ENCODE measurements at places on chromosomes 5 and 9.

GRCh38 chr5:14136228-14136627, 6.9 kb upstream of the TRIO start:
- no peak for DNase-seq

DNA sequence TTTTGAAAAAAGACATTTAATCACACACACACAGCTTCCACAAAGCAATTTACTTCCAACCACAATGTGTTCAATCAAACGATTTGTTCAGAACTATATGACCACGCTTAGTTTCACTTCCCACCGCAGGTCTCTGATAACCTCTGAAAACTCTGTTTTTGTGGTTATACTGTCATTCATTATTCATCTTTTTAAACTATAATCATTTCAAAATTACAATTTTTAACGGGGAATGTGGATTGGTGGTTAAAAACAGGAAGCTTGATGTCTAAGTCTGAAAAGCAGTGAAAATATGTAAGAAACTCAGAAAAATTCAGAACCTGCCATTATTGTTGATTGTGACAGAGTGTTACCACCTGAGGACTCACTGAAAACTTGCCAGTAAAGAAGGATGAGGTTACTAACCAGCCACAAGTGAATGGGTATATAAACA, 12.7 kb upstream of the TMEM174 start:
- peak; percentile 41 for DNase-seq

DNA sequence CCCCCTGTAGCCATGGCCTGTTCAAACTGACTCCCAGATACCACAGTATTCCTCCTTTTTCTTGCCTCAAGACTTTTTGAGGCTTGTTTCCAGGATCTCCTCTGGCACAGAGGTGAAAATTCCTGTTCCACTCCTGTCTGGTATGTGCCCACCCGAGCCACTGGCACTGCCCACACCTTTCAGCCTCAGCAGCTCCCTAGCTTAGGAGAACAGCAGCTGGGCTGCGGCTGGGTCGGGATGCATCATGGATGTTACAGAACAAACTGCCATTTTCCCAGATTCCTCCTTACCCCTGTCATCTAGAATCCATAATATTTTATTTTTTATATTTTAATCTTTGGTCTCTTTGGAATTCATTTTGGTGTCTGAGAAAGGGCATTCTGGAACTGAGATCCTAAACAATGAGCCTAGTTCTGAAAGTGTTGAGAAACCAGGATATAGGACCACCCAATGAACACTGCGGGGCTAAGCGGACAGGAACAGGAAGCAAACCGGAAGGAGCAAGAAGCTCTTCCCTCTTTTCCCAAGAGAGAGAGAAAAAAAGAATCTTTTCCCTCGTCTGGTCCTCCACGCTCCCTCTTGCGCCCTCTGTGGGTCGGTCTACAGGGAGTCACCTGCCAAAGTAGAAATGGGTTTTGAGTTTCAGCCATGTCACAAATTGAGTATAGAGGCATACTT, 12.5 kb downstream of the OR2S2 start:
- peak; percentile 39 for DNase-seq

DNA sequence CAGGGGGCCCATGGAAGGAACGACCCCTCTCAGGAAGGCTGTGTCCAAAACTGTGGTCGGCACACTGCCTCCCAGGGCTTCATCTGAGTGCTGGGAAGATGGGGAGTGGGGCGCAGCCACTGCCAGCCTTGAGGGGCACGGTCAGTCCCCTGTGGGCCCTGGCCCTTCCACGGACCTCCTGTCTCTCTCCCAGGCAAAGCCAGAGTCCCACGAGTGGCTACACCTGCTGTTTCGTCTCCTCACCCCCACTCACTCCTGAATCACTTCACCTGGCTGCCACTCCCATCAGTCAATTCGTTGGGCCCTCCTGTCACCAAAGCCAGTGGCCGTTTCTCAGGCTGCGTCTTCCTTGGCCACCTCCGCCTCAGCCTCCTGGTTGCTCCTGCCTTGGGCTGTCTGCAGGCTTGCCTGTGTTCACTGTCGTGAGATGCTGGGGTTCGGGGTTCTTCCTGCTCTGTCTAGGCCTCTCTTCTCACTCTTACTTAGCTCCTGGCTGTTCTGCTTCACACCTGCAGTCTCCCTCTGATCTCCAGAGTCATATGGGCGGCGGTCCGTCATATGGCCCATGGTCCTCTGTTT, 58.8 kb upstream of the RNF130 start:
- no peak for DNase-seq

- no peak for DNase-seq
Observed at GRCh38 chr9:123040801-123041200, 7.3 kb downstream of the GPR21 start.

- DNase-seq = no peak
Observed at GRCh38 chr5:1193591-1193985, 7.8 kb upstream of the SLC6A19 start.

DNA sequence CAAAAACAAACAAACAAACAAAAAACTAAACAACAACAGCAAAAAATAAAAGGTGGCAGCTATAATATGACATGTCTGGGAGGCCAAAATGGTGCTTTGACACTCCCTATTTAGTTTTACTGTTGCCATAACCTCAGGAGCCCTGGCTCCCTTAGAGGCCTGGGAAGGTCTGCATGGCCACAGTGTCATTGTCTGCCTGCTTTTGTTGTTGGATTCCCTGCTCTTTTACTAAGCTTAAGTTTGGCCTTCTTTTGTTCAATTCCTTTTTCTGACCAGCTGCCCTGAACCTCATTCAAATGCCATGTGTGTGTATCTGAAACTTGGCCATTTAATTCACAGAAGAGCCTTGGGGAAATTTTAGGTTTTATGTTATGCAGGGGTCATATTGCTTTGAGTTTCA, 458.2 kb downstream of the TMEM232 start:
- no peak for DNase-seq

GRCh38 chr5:172816925-172817562, 17.0 kb upstream of the ERGIC1 start:
- DNase-seq = no peak

GRCh38 chr9:35102769-35103659, at the start of gene STOML2:
TSS of gene STOML2 (minus strand) at chr9:35103131. CDS start at chr9:35103094, 37 bp downstream.
- peak; percentile 90 for DNase-seq

DNA sequence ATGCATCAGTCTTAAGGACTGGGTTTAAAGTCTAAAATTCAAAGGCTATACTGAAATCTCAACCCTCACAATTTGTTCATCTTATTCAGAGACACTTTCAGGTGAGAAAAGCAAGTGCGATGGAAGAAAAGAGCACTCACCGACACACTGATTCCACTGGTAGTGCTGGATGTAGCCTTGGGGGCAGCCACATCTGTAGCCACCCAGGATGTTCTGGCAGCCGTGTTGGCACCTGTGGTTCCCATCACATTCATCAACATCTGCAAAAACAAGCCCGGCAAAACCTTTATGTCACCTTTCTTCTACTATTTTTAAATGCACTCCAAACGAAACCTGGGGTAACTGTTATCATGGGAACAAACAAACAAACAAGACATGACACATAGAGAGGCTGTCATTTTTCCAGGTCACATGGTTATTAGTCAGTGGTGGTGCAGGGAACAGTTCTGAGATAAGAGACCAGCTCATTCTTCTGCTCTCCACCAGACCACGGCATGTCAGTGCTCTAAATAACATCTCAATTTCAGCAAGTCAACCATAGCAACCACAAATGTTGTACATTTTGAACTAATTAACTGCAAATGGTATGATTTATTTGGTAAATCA, 188.4 kb downstream of the SLC12A2 start:
- no peak for DNase-seq

DNA sequence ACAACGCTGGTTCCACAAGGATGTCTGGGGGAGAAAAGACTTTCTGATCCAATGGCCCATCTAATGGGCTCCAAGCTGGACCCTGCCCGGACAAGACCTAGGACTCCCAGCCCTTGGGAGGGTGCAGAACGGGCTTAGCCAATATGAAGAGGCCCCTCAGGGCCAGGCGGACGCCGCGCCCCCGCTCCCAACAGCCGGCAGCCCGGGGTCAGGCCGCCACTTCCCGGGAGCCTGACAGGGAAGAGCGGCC, 493 bp downstream of the P4HA2 start:
- no peak for DNase-seq

- peak; percentile 14 for DNase-seq
Observed at GRCh38 chr5:154038261-154038706, 426 bp downstream of the FAM114A2 start.

- DNase-seq = no peak
Observed at GRCh38 chr9:94740145-94740840, 13.8 kb downstream of the AOPEP start.

DNA sequence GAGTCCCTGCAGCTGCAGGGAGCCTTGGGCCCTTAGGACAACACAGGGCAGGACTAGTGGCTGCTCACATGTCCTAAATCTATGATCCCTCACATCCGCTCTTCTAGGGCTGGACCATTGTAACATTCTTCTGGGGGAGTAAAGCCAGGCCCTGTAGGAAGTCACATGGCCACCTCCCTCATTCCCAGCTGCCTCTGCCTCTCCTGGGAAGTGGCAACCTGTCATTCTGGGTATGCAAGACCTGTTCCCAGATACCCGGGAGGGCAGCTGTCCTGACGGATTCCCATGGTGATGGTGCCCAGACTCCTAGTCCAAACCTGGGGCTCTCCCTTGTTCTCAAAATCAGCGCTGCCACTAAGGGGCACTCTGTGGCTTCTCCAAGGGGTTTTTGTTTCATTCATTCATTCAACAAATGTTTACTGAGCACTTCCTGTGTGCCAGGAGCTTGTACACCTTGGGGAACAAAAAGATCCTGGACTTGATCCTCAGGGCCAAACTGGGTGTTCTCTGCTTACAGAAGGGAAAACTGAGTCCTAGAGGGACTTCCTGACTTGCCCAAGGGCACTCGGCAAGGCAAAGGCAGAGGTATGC, 85.6 kb downstream of the PSD2 start:
- DNase-seq = no peak

GRCh38 chr9:127783111-127784008, 2.5 kb upstream of the CDK9 start:
- DNase-seq = peak; percentile 66

- no peak for DNase-seq
Observed at GRCh38 chr5:9421884-9422283, 124.0 kb downstream of the SEMA5A start.

GRCh38 chr5:126450346-126450745, 27.1 kb downstream of the GRAMD2B start:
- no peak for DNase-seq

GRCh38 chr9:92713528-92713927, 43.6 kb upstream of the IPPK start:
- no peak for DNase-seq

DNA sequence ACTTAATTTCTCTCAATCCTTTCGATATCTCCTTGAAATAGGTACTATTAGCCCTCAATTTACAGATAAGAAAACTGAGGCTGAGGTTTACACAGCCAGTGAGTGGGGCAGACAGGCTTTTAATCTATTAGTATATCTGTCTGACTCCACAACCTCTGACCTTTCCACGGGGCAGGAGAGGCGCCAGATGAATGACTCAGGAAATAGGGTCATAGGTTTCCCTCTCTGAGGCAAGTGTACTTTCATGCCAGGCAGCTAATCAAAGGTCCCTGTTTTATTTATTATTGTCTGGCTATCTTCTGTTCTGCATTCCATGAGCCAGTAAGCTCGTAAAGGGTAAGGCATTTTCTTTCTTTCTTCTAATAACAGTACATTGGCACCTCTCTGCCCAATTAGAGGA, 79.6 kb upstream of the KLF4 start:
- no peak for DNase-seq

GRCh38 chr9:29974197-29974596, 2400.9 kb upstream of the C9orf72 start:
- no peak for DNase-seq

GRCh38 chr9:97545486-97545885, 44.0 kb downstream of the TMOD1 start:
- DNase-seq = no peak

- no peak for DNase-seq
Observed at GRCh38 chr5:65760504-65761275, 38.7 kb downstream of the NLN start.

DNA sequence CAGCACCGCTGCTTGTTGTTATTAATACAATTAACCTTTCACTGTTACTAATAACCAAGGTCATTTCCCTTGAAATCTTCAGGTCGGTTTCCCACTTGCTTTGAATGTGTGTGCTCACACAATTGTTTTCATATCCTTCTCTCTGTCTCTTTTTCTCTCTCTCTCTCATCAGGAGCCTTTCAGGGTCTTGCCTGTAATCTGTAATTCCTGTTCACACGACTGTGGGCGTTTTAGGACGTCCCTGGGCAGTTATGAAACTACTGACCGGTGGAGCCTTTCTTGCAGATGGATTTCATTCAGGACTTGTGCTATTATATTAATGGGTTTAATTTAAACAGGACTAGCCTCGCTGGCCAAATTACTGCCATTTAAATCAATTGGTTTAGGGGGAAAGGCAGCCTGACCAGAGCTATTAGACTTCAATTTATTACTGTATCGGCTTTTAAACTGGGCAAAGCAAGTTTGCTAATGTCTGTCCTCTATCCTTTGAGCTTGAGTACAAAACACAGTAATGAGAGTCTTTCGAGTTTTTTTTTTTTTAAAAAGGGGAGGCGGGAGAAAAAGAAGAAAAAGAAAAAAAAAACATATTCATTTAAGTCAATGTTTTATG, 316.0 kb upstream of the TLE4 start:
- DNase-seq = no peak

DNA sequence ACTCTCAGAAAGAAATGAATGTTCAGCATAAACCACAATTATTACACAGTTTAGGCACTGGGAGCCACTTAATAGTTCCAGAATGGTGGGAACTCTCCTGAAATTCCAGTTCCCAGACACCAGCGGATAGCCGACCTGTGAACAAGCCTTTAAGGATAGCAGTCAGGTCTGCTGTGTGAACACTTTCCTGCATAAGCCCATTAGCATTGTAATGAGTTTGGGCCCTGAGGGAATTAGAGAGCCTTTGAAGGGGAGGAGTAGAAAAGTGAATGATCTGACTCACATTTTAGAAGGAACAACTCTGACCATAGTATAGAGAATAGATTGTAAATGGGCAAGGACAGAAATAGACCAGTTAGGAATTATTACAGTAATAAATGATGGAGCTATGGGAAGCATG, 189.1 kb downstream of the ADGRV1 start:
- DNase-seq = no peak

- DNase-seq = peak; percentile 18
Observed at GRCh38 chr9:132878695-132879456, at the start of gene SPACA9. TSS of gene SPACA9 (plus strand) at chr9:132878898. CDS start at chr9:132883948, 5,050 bp downstream.

DNA sequence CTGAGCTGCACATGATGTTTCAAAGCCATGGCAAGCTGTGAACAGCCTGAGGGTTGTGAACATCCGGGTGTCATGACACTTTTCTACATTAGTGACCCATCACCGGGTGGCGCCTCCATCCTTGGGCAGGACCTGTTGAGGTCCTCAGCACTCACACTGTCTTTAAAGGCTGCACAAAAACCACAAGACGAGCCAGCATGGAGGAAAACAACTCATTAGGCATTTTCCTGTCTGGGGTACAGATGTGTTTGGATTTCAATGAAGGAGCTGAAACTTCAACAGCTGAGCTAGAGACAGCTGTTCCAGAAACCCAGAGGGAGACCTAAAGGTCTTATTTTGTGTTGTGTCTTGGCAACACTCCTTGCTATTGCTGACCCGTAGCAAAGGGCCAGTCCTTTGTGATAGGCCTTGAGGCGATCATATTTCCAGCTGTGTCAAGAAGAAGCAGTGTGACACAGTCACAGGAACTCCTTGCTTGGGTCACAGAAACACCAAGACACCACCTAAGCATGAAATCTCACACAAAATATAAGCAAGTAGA, 151.8 kb upstream of the VLDLR start:
- no peak for DNase-seq

- no peak for DNase-seq
Observed at GRCh38 chr5:125205601-125206225, 459.3 kb upstream of the ZNF608 start.
